Uterus (tissue), 4 donors: ENCODE measurements at places on chromosomes 16 and 17. TPM values are rescaled to one million over a fixed set of nuclear protein-coding genes. Genes with fewer than 3 reads are reported as not detected.
A peak's percentile ranks its signal among the peaks of the same experiment; 100 is the strongest.

The DUSP3 gene
- total RNA-seq: 39.7 TPM

DNA sequence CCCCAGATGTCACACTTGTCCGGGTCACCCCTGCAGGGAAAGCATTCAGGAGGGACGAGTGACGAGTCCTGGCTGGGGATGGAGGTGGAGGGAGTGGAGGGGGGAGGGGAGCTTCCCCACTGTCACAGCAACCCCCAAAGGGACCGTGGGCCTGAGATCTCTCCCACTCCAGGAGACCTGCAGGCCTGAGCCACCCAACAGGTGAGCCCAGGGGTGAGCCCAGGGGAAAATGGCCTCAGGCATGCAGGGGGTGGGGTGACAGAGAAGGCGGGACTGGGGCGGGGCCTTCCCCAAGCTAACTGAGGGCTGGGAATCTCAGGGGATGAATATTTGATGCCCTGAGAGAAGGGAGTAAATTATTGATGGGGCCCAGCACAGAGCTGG is 2.4 kb downstream of the USH1G start:
- no peaks in the 10 kb centered on the region for H3K27me3 ChIP-seq
- no peak overlapping the region for H3K27ac ChIP-seq
- peaks cover 11% of the 10 kb centered on the region for H3K4me1 ChIP-seq
- H3K36me3 ChIP-seq: no peaks in the 10 kb centered on the region

DNA sequence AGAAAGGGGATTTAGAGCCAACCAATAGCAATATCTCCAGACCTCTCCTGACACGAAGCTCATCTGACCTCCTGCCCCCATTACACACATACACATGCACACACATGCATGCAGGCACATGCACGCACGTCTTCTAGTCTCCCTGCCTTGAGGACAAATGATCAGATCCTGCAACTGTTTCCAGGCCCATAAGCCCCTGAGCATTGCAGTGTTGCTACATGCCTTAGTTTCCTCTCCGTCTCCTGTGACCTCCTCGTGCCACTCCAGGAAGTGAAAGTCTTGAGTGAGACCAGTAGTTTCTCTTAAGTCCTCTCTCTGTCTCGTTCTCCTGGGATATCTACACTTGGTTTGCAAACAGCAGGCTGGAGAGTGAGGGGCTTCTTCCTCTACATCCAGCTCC is 8.2 kb downstream of the CIITA start:
- no peak for DNase-seq
- no peaks in the 10 kb centered on the region for H3K4me1 ChIP-seq
- no peaks in the 10 kb centered on the region for H3K27me3 ChIP-seq
- no peak overlapping the region for H3K27ac ChIP-seq

The MAP2K6 gene
- 3.2 TPM for total RNA-seq

GRCh38 chr16:87325423-87325858 is 8.2 kb upstream of the C16orf95 start:
- H3K36me3 ChIP-seq: no peaks in the 10 kb centered on the region
- H3K4me1 ChIP-seq: no peaks in the 10 kb centered on the region
- peak overlapping the region; percentile 35 for H3K27ac ChIP-seq
- DNase-seq: peak; percentile 12
- no peak overlapping the region for H3K4me3 ChIP-seq

The GPR139 gene
- total RNA-seq: not detected

GRCh38 chr16:73813527-73813926 is 483.1 kb upstream of the PSMD7 start:
- no peaks in the 10 kb centered on the region for H3K36me3 ChIP-seq
- H3K27ac ChIP-seq: no peak overlapping the region
- H3K4me3 ChIP-seq: no peak overlapping the region
- no peaks in the 10 kb centered on the region for H3K4me1 ChIP-seq
- DNase-seq: no peak
- no peaks in the 10 kb centered on the region for H3K27me3 ChIP-seq

DNA sequence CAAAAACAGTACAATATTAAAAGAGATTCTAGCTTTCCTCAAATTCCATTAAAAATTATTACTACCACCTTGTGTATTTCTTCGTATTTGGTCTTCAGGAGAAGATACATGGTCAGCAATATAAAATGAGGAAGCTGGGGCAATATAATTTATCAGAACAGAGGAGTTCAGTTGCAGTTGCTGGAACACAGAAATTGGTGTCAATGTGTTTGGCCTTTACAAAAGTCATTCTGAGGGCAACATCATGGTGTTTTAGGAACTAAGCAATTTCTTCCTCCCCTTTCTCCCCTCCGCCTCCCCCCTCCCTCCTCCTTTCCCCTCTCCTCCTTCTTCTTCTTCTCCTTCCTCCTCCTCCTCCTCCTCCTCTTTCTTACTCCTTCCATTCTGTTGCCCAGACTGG is 102.1 kb downstream of the YPEL2 start:
- no peak overlapping the region for H3K4me3 ChIP-seq
- H3K27me3 ChIP-seq: no peaks in the 10 kb centered on the region
- no peaks in the 10 kb centered on the region for H3K4me1 ChIP-seq
- no peaks in the 10 kb centered on the region for H3K36me3 ChIP-seq
- no peak for DNase-seq
- H3K27ac ChIP-seq: no peak overlapping the region

The UNC45B gene
- total RNA-seq: 0.21 TPM

DNA sequence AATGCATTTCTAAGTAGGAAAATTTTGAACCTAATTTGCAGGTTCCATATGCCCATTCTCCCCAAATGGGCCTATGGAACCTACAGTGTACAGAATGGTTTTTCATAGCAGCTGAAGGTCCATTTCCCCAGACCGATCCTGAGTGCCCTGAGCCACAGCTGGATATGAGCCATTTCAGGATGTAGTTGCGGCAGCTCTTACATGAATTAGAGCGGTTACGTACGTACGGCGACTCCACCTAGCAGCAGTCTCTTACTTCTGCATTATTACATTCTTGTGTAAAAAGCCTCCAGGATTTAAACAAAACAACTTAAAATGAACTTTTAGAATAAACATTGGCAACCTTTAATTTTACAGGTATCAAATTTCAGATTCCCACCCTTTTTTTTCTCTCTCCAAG is 225.3 kb downstream of the SNX29 start:
- no peaks in the 10 kb centered on the region for H3K27me3 ChIP-seq
- no peaks in the 10 kb centered on the region for H3K4me1 ChIP-seq
- H3K36me3 ChIP-seq: no peaks in the 10 kb centered on the region
- H3K4me3 ChIP-seq: no peak overlapping the region
- no peak overlapping the region for H3K27ac ChIP-seq
- DNase-seq: no peak

The GNGT2 gene
- total RNA-seq: 5.5 TPM

DNA sequence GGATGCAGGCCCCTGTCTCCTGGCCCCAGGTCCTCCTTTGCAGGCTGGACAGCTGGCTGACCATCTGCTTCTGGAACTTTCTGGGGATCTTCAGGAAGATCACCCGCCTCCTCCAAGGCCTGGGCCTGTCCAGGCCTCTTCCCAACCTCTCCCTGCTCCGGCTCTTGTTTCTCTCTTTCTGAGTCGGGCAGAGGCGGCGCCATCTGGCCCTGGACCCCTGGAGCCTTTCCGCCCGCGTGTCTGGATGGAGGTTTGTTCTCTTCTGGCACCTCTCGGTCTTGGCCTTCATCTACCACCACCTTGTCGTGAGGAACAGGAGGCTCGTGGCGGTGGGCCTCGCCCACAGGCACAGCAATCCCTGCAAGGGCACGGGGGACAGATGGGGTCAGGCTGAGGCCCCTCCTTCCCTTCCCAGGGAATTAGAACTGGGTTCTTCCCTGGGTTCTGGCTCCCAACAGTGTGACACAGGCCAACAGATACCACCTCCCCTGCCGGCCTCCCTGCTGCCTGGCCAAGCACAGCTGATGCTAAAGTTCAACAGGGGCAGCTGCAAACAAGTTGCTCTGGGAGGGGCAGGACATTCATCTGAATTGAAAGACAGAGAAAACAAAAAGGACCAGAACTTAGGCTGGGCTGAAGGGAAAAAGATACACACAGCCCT is 13.3 kb downstream of the NDUFAF8 start:
- H3K36me3 ChIP-seq: no peaks in the 10 kb centered on the region
- no peak overlapping the region for H3K4me3 ChIP-seq
- H3K4me1 ChIP-seq: no peaks in the 10 kb centered on the region
- DNase-seq: no peak

DNA sequence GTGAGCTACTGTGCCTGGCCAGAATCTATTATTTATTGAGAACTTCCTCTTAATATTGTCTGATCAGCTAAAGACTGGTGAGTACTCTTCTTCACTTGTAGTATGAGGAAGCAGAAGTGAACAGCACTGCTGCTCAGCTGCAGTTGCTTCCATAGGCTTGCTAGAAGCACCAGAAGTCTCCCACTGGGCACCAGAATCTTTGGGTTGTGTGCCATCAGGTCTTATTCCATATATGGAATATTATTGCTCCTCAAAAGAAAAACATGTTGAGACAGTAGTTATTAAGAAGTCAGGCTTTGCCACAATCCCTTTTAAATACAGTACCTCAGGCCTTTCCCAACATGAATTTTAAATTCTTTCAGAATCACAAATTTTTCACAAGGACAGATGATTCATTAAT is 17.2 kb downstream of the SNTB2 start:
- H3K27ac ChIP-seq: peak overlapping the region; percentile 20
- no peaks in the 10 kb centered on the region for H3K36me3 ChIP-seq
- H3K4me3 ChIP-seq: no peak overlapping the region
- no peaks in the 10 kb centered on the region for H3K4me1 ChIP-seq
- H3K27me3 ChIP-seq: no peaks in the 10 kb centered on the region
- no peak for DNase-seq

DNA sequence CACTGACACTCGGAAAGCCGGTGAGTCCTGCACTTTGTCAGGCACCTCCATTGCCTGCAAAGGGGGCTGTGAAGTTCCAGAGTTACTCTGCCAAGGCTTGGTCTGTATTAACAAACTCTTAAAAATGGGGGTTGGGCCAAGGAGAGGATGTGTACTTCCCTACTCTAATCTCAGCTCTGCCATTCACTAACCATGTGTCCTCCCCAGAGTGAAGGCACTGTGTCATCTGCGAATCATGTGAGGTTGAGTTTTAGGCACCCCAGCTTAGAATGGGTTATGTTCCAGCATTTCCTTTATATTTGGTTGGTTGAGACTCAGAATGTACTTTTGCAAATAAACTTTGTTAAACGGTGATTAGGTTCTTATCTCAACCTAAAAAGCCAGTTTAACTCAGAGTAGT is 24.9 kb downstream of the ERCC4 start:
- H3K27ac ChIP-seq: no peak overlapping the region
- no peak overlapping the region for H3K4me3 ChIP-seq
- no peaks in the 10 kb centered on the region for H3K36me3 ChIP-seq
- DNase-seq: no peak
- no peaks in the 10 kb centered on the region for H3K27me3 ChIP-seq
- H3K4me1 ChIP-seq: no peaks in the 10 kb centered on the region

DNA sequence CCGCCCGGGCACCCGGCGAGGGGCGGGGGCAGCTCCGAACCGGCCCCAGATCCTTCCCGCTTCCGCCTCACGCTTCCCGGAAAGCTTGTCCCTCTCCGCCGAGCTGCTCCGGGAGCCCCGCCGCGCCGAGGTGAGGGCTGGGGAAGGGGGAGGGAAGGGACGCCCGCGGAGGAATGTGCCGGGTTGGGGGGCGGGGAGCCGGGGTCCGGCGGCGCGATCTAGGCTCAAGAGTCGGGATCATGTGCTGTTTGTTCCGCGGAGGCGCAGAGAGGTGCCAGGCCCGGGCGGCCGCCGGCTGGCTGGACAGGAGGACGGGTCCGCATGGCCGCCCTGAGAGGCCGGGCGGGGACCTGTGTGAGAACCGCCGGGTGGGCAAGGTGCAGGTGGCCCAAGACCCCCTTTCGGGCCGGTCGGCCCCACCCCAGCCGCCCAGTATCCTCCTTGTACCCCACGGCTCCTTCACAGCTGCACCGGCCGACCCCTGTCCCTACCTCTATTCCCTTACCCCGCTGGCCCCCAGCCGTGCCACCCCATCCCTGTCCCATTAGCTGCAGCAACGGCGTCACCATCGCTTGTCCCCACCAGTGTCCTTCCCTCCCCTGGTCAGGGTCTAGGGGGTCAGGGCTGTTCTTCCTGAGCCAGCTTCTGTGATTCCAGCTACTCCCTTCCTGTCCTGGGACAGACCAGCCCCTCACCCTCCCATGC is 429 bp downstream of the KIF1C start:
- H3K27ac ChIP-seq: peak overlapping the region; percentile 94
- H3K27me3 ChIP-seq: no peaks in the 10 kb centered on the region
- peak overlapping the region; percentile 93 for H3K4me3 ChIP-seq
- H3K36me3 ChIP-seq: no peaks in the 10 kb centered on the region
- H3K4me1 ChIP-seq: peaks cover 9% of the 10 kb centered on the region
- peak; percentile 46 for DNase-seq

The TSPAN10 gene
- 0.21 TPM for total RNA-seq

DNA sequence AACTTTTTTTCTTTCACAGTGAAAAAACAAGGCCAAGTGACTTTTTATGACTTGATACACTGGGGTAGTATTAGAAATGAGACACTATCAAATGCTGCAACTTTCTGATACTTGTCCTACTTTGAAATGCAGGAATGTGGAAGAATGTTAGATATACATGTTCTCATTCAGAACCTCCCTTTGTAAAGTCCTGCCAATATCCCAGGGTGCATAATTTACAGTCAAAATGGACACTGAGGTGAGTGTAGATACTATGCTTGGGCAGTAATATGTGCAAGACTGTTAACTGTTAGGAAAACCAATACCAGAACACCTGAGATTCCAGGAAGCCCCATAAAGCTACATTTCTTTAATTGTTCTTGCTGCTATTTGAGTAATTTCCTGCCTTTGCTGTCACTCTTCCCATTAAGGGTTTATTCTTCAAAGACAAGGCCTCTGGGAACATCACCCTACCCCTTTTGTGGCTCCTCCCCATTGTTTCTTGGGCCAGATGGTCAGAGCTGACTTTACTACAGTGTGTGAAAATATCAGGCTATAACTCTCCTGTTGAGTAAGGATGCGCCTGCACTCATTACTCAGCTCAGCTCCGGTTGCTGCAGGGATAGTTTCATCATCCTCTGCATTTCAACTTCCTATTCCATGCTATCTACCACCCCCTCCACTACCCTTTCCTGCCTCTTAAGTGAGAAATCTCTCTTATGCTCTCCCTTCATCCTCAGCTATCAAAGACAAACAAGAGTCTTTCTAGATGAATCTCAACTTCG is 48.7 kb downstream of the TMEM100 start:
- no peak for DNase-seq
- no peaks in the 10 kb centered on the region for H3K27me3 ChIP-seq
- no peak overlapping the region for H3K4me3 ChIP-seq
- peak overlapping the region; percentile 67 for H3K27ac ChIP-seq
- H3K36me3 ChIP-seq: no peaks in the 10 kb centered on the region

The KRT12 gene
- not detected for total RNA-seq
